Activated T-helper 2 cell treated with anti-CD3 and anti-CD28 coated beads, Interferon-gamma antibody, Interleukin-2, Interleukin-4, amounts not matched to agents 10 μg/mL and 5 μg/mL and 100 μg/mL, durations not matched to agents 14 hours and 24 hours and 36 hours (primary cell): ENCODE measurements at places on chromosomes 5 and 9. TPM values are rescaled to one million over a fixed set of nuclear protein-coding genes. Genes with fewer than 3 reads are reported as not detected.

DNA sequence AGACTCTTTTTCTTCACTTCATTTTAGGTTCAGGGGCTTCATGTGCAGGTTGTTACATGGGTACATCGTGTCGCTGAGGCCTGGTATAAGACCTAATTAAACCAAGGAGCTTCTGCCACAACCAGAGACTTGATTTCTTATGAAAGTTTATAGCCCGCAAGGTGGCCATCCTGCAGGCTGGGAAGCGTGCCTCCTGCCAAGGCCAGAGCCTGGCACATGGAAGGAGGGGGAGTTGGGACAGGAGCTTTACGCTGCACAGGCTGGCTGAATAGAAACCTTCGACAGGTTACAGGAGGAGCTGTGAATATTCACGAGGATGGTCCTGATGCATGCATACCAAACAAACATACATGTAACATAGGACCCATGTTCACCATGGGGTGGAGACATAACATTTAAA lies 50.1 kb upstream of the SIMC1 start:
- DNase-seq, result no peak

- DNase-seq, result no peak
These were observed 222.7 kb downstream of the PDZD2 start for GRCh38 chr5:31861601-31862000.

CCNO gene
- 0.27 TPM in 1 of 2 replicates, not detected in the other for total RNA-seq

ARSI gene
- total RNA-seq, result not detected in 2 replicates

- no peak for DNase-seq
These were observed 171.0 kb downstream of the COL23A1 start for GRCh38 chr5:178419196-178419595.

DNA sequence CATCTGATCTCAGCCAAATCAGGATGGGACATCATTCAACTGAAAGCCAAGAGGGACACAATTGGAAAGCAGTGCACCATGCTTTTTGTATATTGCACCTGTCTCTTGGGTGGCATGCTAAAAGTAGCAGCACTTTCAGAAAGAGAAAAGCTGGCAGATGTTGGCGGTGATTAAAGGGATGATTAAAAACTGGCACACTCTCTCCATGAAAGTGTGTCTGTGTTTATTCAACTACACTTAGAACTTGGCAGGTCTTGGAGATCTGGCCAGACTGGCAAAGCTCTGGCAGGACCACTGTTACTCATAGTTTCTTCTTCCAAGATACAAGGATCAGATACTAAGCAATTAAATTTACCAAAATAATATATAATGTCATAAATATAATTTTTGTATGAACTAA lies 112.9 kb upstream of the ELAVL2 start:
- no peak for DNase-seq

PRDM9 gene
- not detected in 2 replicates for total RNA-seq

- DNase-seq, result peak; percentile 70
These were observed 31.4 kb downstream of the COL15A1 start for GRCh38 chr9:98974994-98975712.

- DNase-seq, result no peak
These were observed 9.7 kb upstream of the C9orf152 start for GRCh38 chr9:110217656-110218099.

GRCh38 chr5:116898917-116899316 lies 324.3 kb upstream of the SEMA6A start:
- DNase-seq, result no peak

DNA sequence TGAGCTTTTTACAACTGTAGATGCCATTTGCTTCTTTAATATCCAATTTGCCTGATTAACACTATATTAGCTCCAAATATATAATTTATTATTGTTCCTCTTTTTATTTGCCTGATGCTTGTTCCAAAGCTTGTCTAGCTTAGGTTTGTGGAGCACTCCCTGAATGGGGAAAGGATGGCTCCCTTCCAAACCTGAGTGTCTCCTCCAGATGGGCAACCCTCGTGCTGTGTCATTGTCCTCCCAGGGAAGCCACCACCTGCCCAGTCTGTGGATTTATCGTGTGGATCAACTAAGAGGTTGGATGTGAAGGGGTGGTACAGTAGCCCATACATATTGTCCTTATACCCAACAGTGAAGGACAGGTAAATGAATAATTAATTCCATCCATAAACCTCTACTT lies 404.9 kb downstream of the CDK5RAP2 start:
- DNase-seq, result no peak

DNA sequence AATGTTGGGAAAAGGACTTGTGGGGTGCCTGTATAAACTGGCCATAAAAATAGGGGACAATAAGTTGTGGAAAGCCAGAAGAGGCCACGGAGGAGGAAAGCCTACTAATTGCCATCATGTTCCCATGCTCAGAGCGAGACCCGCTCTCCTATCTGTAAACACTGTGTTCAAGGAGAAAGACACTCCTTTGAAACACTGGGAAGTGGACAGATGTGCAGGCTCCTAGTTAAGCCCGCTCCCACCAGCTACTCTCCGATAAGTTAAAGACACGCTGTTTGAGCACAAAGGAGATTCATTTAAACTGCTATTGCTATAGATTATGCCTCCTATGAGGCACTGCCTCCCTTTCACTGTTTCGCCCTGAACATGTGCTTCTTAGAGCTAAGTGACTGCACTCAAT lies 9.3 kb downstream of the CRAT start:
- no peak for DNase-seq

DNA sequence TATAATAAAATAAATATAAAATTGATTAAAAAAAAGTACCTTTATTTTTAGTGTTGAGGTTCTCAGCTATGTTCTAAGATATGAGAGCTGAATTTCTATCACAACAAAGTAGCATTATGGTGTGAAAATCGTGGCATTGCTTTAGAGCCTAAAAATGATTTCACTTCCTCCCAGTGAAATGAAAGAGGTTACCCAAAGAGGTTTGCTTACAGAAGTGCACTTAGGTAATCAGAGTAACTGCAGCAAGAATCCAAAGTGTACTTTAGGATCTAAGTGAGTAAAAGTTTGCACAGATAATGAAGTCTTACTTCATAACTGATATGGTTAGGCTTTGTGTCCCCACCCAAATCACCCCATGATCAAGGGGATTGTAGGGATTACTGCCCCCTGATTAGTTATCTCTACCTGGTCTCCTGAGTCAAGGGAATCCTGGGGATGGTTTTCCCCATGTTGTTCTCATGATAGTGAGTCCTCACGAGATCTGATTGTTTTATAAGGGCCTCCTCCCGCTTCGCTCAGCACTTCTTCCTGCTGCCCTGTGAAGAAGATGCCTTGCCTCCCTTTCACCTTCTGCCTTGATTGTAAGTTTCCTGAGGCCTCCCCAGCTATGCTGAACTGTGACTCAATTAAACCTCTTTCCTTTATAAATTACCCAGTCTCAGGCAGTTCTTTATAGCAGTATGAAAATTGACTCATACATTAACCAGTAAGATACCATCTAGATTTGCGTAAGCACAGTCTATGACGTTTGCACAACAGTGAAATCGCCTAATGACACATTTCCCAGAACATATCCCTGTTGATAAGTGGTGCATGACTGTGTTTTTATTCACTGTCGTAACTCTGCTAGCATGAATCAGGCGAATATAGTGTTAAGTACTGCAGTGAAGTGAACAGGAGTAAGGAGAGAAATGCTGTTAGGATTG lies 40.3 kb upstream of the LRRC70 start:
- DNase-seq, result no peak

GRCh38 chr5:59390074-59390659 lies 503.4 kb downstream of the PDE4D start:
- DNase-seq, result no peak

PFN3 gene
- not detected in 2 replicates for total RNA-seq

COQ4 gene
- 49.6 and 52.2 TPM in 2 replicates for total RNA-seq

ERP44 gene
- total RNA-seq, result 21.5 and 22.0 TPM in 2 replicates

- no peak for DNase-seq
These were observed 502.7 kb upstream of the KLF4 start for GRCh38 chr9:107992271-107992670.

DNA sequence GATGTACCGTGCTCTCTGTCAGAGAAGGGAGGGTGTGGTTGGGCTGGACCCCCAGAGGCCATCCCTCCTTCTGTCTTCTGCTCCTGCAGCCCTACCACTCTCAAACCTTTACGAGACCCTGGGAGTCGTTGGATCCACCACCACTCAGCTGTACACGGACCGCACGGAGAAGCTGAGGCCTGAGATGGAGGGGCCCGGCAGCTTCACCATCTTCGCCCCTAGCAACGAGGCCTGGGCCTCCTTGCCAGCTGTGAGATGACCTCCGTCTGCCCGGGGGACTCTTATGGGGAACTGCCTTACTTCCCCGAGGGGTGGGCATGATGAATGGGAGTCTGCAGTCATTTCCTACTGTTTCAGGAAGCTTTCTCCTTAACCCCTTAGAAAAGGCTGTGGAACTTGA lies 17.5 kb downstream of the TGFBI start:
- no peak for DNase-seq

DNA sequence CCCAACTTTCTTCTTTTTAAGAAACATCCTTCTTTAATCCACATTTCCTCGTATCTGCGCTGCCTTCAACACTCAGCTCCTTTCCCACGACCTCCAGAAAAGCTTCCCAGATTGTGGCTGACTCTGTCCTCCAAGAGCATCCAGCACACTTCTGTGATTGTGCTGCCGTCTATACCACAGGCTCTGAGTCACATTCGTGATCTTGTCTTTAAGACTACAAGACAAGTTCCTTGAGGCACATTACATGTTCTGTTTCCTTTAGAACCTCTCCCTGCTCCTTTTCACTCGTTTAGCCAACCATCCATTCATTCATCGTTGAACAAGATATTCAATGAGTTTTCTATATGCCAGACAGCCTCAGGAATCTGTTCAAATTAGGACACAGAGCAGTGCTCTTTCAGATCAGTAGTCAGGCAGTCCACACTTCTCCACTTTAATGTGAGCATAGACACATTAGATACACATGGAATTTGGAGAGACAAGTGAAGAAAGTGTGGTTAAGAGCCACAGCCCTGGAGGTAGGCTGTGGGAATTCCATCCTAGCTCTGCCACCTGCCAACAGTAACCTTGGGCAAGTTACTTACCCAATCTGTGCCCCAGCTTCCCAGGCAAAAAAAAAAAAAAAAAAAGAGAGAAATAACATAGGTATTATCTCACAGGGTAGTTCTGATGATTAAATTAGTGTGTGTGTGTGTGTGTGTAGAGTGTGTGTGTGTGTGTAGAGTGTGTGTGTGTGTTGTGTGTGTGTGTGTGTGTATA lies 18.9 kb downstream of the WHRN start:
- no peak for DNase-seq

- DNase-seq, result no peak
These were observed 160.8 kb upstream of the CDKN2B start for GRCh38 chr9:22169727-22170503.

DNA sequence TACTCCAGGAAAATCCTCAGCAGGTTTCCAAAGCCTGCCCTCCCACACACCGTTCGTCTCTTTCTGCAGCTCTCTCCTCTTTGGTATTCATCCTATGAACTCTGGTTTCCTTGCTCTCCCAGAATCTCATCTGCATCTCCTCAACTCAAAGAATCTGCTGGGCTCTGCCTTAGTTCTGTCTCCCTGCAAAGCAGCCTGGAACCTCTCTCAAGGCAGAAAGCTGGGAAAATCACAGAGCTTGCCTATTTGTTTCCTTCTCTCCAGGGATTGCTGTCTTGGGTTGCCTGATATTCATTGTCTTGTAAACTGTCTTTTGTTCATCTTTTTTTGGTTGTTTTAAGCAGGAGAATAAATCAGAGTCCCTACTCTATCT lies 5.3 kb upstream of the ERAP2 start:
- no peak for DNase-seq

LCN15 gene
- not detected in 2 replicates for total RNA-seq

DNA sequence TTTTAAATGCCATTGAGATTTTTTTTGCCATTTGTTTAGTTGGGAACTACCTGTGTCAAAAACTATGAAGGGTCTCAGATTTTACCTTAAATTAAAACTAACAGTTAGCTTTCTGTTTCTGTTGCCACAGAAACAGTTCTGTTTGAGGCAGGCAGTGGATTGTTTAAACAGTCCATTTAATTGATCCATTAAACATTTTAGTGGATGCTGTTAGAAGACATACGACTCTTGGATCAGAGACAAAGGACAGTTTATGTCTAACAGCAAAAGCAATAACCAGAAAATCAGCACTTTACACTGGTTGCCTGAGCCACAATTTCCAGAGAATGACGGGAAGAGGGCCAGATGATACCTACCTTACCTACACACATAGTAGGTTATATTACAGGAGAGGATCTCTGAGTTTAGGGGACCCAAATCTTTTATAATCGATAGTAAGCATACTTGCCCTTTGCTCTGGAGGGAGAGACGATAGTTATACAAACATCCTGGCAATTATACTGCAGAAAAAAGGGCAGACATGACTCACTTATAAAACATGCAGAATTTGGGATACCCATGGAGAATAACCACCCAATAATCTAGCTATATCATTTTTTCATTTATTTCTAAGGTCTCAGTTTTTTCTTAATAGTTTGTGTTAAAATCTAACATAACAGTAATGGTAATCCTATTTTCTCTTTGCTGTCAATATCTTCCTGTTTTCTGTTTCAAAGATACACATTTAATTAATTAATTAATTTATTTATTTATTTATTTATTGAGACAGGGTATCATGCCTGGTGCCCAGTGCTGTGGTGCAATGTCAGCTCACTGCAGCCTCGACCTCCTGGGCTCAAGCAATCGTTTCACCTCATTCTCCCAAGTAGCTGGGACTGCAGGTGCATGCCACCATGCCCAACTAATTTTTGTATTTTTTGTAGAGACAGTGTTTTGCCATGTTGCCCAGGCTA lies 136.7 kb upstream of the TNFAIP8 start:
- DNase-seq, result no peak

DNA sequence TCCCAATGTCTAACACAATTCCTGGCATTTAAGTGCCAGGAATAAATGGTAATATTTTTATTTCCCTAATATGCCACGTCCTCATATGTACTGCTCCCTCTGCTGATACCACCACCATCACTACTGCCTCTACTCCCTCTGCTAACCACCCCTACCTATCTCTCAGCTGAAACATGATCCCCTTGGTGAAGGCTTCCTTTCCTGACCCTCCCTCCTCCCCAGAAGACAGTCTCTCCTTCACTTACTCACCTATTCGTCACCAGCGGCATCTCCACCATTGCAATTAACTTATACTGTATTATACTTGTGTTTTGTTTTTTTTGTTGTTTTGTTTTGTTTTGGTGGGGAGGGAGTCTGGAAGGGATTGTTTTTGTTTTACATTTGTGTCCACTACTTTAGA lies 4.8 kb downstream of the DENND1A start:
- no peak for DNase-seq

DNA sequence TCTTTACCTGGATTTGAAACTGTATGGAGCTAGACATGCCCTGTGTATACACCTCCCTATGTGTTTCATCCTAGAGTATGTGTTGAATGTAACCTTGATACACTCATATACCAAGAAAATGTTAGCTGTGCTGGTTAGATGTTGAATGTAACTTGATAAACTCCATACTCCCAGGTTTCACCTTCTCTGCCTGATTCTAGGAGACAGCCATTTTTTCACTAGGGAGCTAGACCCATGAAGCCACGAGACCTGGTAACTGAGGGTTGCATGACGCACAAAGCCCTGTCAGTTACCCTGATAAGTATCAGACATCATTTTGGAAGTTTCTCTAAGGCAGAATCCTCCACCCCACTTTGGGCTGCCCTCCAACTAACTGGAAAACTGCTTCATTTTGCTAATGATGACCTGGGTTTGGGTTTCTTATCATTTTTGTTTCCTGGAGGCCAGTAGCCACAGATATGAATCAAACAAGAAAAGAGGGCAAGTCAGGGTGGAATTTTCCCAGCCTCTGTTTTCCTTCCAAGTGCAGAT lies 478.5 kb upstream of the KIF2A start:
- no peak for DNase-seq
